ENCODE measurements at places on chromosomes 6 and 20.

DNA sequence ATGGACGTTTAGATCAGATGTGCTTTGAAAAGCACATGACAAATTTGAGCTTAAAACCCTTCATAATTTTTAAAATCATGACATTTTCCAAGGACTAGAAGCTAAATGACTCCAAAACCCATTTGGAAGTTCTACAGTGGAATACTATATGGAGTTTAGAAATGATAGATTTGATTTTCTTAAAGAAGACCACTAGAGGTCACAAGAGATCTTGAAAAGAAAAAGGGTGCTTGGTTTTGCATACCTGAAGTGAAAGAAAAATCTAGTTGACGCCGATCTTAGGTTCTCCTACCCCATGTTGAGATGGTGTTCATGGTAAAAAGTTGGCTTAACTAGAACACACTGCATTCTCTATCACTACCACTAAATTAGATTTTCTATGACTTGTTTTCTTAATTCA, 31.5 kb downstream of the CFAP61 start:
- no peak for DNase-seq

DNA sequence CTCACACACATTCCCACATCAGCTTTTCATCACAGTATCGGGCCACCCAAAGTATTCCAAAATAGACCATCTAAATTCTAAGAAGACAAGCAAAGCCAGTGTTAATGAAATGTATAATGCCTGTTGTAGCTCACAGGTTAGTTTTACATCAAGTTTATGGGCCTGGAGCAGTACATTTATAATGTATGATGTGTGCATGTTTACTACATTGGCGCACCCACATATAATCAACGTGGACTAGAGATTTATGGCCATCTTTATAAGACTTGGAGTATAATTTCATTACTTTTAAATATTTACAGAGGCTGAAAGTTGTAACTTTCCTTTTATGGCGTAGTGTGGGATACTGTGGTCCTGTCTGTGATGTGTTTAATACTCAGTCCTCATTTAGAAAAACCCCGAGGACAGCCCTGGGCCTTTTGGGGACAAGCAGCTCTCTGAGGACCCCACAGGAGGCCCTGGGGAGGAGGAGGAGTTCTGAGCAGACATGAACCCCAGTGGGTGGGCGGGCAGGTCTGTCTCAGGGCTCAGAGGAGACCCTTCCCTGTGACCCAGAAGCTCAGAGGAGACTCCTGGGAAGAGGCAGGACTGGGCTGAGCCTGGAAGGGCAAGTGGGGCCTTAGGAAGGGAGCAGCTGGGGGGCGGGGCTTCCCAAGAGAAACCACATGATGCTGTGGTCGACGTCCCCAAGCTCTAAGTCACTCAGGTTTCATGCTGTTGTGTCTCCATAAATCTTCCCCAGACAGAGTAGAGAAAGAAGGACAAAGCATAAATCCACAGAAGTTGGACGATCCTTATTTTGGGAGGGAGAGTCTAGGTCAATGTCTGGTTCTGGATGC, 232.1 kb downstream of the PREX1 start:
- DNase-seq: no peak

GRCh38 chr6:56984884-56985283, 30.0 kb downstream of the BEND6 start:
- no peak for DNase-seq

- DNase-seq: no peak
Observed at GRCh38 chr6:161091151-161091550, 99.6 kb downstream of the MAP3K4 start.

DNA sequence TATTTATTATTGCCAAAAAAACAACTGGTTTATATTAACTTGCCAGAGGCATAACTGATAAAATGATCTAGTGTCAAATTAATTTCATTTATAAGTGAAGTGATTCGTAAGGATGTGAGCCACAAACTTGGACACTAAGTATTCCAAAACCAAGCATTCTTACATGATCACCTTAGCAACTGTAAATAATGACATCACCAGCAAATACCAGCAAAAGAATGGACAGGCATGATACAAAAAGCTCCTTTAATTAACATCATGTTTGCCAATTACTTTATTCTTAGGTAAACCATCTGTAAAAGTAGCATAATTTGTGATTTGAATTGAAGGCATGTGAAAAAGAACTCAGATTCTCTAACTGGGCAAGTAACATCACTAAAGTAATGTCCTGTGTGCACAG, 17.2 kb upstream of the FNDC1 start:
- no peak for DNase-seq
